ENCODE measurements at places on chromosomes 7 and 10. TPM values are rescaled to one million over a fixed set of nuclear protein-coding genes. Genes with fewer than 3 reads are reported as not detected.

Gene IGFBP3
- 29,310 TPM for total RNA-seq

Gene EPHB4
- total RNA-seq, result 32.9 TPM

Gene ADAP1
- 1.1 TPM for total RNA-seq

Gene ZNF716
- not detected for total RNA-seq

Gene MEIG1
- not detected for total RNA-seq

Gene GDF2
- total RNA-seq, result not detected

Gene SRGN
- total RNA-seq, result 108 TPM

Gene SLC13A4
- total RNA-seq, result not detected

Gene ELN
- total RNA-seq, result 974 TPM

Gene CEP55
- 32.4 TPM for total RNA-seq

Gene DEPP1
- total RNA-seq, result 10.1 TPM

Gene STAMBPL1
- total RNA-seq, result 22.4 TPM

Gene FAM237B
- total RNA-seq, result not detected

Gene ZNF853
- 0.51 TPM for total RNA-seq

Gene SPAG6
- total RNA-seq, result not detected

Gene GNAT3
- total RNA-seq, result not detected

Measured in GM23248 (cell line).